ENCODE measurements at places on chromosomes 3 and 15. TPM values are rescaled to one million over a fixed set of nuclear protein-coding genes. Genes with fewer than 3 reads are reported as not detected.

DNA sequence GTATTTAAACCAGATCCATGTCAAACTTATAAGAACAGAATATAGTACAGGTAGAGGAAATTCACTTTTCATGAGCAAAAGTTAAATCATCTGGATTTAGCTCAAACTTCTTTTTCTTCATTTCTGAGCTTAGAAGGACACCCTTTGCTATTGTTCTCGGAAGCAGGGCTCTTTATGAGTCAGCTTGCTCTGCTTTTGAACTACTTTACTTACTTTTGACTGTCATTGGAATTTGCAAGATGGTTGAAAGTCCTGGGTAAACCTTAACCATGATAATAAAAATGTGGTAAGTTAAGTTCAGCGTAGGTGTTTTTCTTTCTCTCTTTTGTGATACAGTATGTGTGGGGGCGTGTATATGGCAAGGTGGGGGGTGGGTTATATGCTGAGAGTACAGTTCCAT lies 312.7 kb upstream of the DPH6 start:
- H3K36me3 ChIP-seq = no peaks in the 10 kb centered on the region
- DNase-seq = no peak
- no peak overlapping the region for H3K4me3 ChIP-seq

Gene SLC2A2
- not detected for total RNA-seq

Gene TM4SF18
- total RNA-seq = 0.37 TPM

DNA sequence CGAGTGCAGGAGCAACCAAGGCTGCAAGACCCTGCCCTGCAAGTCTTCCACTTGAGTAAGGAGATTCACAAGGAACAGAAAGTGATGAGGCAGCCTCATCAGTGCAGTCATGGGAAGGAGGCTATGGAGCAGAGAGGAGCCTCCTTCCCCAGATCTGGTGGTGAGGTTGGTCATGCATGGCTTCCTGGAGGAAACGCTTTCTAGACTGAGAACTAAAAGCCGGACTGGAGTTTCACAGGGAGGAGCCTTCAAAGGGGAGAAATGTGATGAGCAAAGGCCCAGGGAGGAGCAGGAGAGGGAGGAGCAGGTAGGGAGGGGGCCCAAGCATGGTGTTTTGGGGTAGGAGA lies 139.9 kb downstream of the SRGAP3 start:
- no peak overlapping the region for H3K4me3 ChIP-seq
- H3K27me3 ChIP-seq = no peaks in the 10 kb centered on the region
- no peak overlapping the region for H3K27ac ChIP-seq
- no peaks in the 10 kb centered on the region for H3K4me1 ChIP-seq
- DNase-seq = no peak
- H3K36me3 ChIP-seq = no peaks in the 10 kb centered on the region

Gene P2RY1
- total RNA-seq = 14.0 TPM

- peak; percentile 90 for DNase-seq
- no peaks in the 10 kb centered on the region for H3K36me3 ChIP-seq
- peak overlapping the region; percentile 85 for H3K27ac ChIP-seq
- no peaks in the 10 kb centered on the region for H3K27me3 ChIP-seq
These were observed 542 bp downstream of the PLOD2 start for GRCh38 chr3:146160321-146160963.

DNA sequence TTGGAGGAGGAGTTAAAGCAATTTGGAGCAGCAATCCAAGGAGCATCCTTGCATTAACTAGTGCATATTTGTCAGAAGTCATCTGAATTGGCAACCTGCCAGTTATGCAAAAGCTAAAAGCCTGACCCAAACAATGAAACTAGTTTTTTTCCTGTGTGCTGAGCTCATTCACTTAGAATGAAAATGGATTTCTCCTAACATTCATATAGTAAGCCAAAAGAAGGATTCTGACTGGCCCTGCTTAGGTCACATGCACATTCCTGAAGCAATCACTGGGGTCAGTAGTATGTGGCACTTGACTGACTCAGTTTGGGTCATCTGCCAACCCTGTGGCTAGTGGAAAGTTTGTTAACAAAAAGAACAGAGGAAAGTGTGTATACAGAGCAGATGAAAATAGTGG lies 30.5 kb downstream of the OXSM start:
- no peak overlapping the region for H3K4me3 ChIP-seq
- H3K36me3 ChIP-seq = no peaks in the 10 kb centered on the region
- H3K27me3 ChIP-seq = peaks cover 55% of the 10 kb centered on the region
- H3K4me1 ChIP-seq = peaks cover 16% of the 10 kb centered on the region
